ENCODE measurements at places on chromosomes 2 and 18.

- peak overlapping the region; percentile 98 for H3K4me3 ChIP-seq
- H3K4me1 ChIP-seq = peaks cover 27% of the 10 kb centered on the region
- no peaks in the 10 kb centered on the region for H3K27me3 ChIP-seq
- peak overlapping the region; percentile 97 for H3K27ac ChIP-seq
- H3K36me3 ChIP-seq = no peaks in the 10 kb centered on the region
Observed at GRCh38 chr2:23925702-23926289, 1.1 kb downstream of the ATAD2B start.

- H3K4me1 ChIP-seq = peaks cover 44% of the 10 kb centered on the region
- peak overlapping the region; percentile 81 for H3K27ac ChIP-seq
- H3K27me3 ChIP-seq = no peaks in the 10 kb centered on the region
- H3K36me3 ChIP-seq = no peaks in the 10 kb centered on the region
- no peak overlapping the region for H3K4me3 ChIP-seq
Observed at GRCh38 chr18:41938445-41938844, 16.6 kb upstream of the PIK3C3 start.

DNA sequence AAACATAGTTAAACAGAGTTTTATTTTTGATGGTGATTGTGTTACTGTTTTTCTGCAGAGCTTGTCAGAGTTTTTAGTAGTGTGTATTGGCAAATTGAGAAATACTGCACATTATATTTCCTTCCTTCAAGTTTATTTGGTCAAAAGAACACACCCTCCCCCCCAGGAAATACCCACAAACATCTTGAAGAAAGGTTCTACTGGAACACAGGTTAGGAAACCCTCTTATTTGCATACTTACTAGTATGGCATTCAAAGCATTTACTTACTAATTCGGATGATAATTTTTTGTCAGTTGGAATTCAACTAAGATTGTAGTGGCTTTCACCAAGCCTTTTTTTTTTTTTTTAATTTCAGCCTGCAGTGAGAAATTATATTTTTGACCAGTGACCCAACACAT is 9.1 kb downstream of the CAB39 start:
- peaks cover 10% of the 10 kb centered on the region for H3K4me1 ChIP-seq
- DNase-seq = no peak
- H3K27me3 ChIP-seq = no peaks in the 10 kb centered on the region
- H3K36me3 ChIP-seq = peaks cover 16% of the 10 kb centered on the region
- no peak overlapping the region for H3K4me3 ChIP-seq
- H3K27ac ChIP-seq = no peak overlapping the region

DNA sequence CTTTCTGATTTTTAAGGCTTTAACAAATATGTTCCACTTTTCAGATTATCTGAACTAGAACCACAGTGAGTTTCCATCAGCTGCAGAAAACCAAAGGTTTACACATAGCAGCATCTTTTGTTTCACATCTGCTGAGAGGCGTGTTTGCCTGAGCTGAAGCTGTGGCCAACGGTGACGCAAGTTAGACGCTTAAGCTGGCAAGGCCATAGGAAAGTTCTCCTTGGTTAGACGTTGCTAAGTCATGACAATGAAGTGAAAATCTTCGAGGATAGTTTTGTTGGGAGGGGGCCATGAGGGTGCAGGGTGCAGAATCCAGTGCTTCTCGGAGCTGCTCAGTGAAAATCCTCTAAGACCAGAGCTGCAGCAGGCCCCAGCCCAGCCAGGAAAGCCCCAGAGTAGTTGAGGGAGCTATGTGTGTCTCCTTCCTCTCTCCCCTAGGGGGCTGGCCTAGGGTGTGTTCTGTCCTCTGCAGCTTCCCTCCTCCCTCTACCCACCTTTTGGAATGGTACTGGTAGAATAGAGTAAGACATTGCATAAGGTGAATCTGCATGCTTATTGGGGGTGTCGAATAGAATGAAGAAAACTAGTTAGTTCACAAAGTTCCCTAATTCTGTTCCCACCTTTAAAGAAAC is 105.4 kb downstream of the FHOD3 start:
- DNase-seq = no peak
- no peaks in the 10 kb centered on the region for H3K36me3 ChIP-seq
- no peaks in the 10 kb centered on the region for H3K27me3 ChIP-seq
- no peak overlapping the region for H3K27ac ChIP-seq
- H3K4me1 ChIP-seq = no peaks in the 10 kb centered on the region

DNA sequence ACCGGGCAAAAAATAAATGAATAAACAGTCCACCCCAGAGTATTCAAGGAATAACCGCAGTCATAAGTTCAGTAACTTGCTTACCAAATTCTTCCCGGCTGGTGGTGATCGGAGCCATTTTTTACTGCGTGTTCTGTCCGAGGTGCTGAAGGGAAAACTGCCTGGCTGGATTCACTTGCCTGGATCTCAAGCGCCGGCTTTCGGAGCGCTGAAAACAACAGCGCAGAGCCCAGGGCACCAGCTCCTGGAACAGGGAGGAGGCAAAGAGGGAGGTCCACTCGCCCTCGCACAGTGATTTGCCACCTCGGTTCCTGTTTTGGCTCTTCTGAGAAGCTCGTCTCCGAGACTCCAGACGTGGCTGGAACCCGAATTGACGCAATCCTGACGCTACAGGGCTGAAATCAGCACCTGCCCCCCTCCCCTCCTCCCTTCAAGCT is at the start of gene SYT4:
Gene SYT4, minus strand, starts transcription at position 327 of the 437 bp plus-strand sequence. Its CDS starts 209 bp downstream, at position 118.
- no peak within 1 kb of the TSS for H3K4me3 ChIP-seq
- H3K27me3 ChIP-seq = peaks cover 3% of the 10 kb centered on the region
- H3K27ac ChIP-seq = no peak within 1 kb of the TSS
- DNase-seq = peak; percentile 32
- H3K4me1 ChIP-seq = no peaks in the 10 kb centered on the region

GRCh38 chr2:209431701-209432100 is 7.9 kb downstream of the MAP2 start:
- no peak overlapping the region for H3K27ac ChIP-seq
- H3K36me3 ChIP-seq = no peaks in the 10 kb centered on the region
- peaks cover 3% of the 10 kb centered on the region for H3K4me1 ChIP-seq
- no peak overlapping the region for H3K4me3 ChIP-seq
- no peaks in the 10 kb centered on the region for H3K27me3 ChIP-seq
- DNase-seq = peak; percentile 13

DNA sequence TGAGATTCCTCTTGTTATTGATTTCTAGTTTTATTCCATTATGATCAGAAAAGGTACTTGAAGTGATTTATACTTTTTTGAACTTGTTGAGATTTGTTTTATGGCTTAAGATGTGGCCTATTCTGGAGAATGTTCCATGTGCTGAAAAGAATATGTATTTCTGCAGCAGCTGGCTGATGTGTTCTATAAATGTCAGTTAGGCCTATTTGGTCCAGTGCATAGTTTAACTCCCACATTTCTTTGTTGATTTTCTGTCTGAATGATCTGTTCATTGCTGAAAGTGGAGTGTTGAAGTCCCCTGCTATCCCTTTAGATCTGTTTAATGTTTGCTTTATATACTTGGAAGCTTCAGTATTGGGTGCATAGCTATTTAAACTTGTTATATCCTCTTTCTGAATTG is 7.1 kb upstream of the OR6B2 start:
- H3K36me3 ChIP-seq = no peaks in the 10 kb centered on the region
- no peak overlapping the region for H3K4me3 ChIP-seq
- H3K4me1 ChIP-seq = no peaks in the 10 kb centered on the region
- H3K27ac ChIP-seq = no peak overlapping the region
- H3K27me3 ChIP-seq = peaks cover 13% of the 10 kb centered on the region

GRCh38 chr2:8510519-8510918 is 171.3 kb upstream of the ID2 start:
- DNase-seq = no peak
- no peak overlapping the region for H3K4me3 ChIP-seq
- peaks cover 10% of the 10 kb centered on the region for H3K4me1 ChIP-seq
- H3K36me3 ChIP-seq = no peaks in the 10 kb centered on the region
- H3K27me3 ChIP-seq = peaks cover 16% of the 10 kb centered on the region

GRCh38 chr18:52190631-52191030 is 149.4 kb upstream of the DCC start:
- H3K4me3 ChIP-seq = no peak overlapping the region
- DNase-seq = no peak
- H3K27ac ChIP-seq = no peak overlapping the region
- H3K4me1 ChIP-seq = no peaks in the 10 kb centered on the region
- no peaks in the 10 kb centered on the region for H3K36me3 ChIP-seq
- H3K27me3 ChIP-seq = no peaks in the 10 kb centered on the region

DNA sequence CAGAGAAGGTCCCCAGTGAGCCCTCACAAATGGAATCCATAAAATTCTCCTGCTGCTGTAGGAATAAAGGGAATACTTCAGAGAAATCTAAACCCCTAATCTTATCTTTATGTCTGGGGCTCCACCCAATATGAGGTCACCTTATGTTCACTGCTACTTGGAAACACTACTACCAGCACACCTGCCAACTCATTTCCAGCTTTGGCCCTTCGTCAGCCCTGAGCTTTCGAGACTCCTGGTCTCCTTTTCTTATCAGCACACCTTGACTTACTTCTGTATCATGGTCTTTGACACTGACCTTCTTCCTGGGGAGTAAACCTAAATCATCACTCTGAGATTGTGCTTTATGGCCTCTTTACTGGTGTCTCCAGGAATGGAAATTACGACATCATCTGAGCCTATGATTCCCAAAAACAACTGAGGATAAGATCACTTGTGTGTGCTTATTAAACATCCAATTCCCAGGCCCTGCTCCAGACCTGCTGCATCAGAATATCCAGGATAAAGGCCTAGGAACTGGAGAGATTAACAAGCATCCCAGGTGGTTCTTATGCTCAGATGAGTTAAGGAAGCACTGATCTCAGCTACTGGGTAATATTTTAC is 22.2 kb upstream of the ASNSD1 start:
- H3K27me3 ChIP-seq = no peaks in the 10 kb centered on the region
- DNase-seq = no peak
- no peaks in the 10 kb centered on the region for H3K36me3 ChIP-seq
- H3K27ac ChIP-seq = no peak overlapping the region

DNA sequence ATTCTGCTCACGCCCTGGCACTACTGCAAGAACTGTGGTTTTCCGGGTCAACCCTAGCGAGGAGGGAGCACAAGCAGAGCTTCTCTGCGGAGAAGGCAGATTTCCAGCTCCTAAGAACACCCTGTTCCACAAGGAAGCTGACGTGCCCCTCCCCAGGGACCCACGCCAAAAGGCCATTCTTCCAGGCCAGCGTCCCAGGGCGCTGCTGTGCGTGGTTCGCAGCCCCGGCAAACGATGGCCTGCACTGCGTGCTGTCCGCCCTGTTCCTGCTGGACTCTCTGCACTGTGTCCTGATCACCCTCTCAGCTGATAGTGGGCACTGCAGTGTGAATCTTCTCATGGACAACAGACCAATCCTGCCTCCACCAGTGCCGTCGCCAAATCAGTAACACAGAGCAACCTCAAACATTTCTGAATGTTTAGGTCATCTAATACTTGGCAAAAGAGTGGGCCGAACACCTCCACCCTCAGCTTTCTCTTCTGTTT is 49.1 kb downstream of the ADI1 start:
- H3K36me3 ChIP-seq = peaks cover 58% of the 10 kb centered on the region
- peak overlapping the region; percentile 90 for H3K27ac ChIP-seq
- peaks cover 35% of the 10 kb centered on the region for H3K4me1 ChIP-seq
- DNase-seq = peak; percentile 97
- H3K27me3 ChIP-seq = no peaks in the 10 kb centered on the region

Data from osteoblast (primary cell).